Activated naive CD4-positive, alpha-beta T cell treated with anti-CD3 and anti-CD28 coated beads, Interleukin-2, amount 50 U/mL, for 72 hours (primary cell): ENCODE measurements at places on chromosomes 1 and 21. TPM values are rescaled to one million over a fixed set of nuclear protein-coding genes. Genes with fewer than 3 reads are reported as not detected.

GRCh38 chr21:44065428-44065827, 41.8 kb upstream of the PWP2 start:
- DNase-seq, result peak; percentile 64

RNF187 gene
- 39.5 TPM for total RNA-seq

CACNA1S gene
- not detected for total RNA-seq

KRTAP10-9 gene
- not detected for total RNA-seq
